Hair follicular keratinocyte (primary cell): ENCODE measurements at places on chromosomes 2 and 18. TPM values are rescaled to one million over a fixed set of nuclear protein-coding genes. Genes with fewer than 3 reads are reported as not detected.

TMEM169 gene
- under 0.01 and 0.08 TPM in 2 replicates for total RNA-seq

GALR1 gene
- total RNA-seq = not detected in 2 replicates

SCN2A gene
- 0.23 and 0.42 TPM in 2 replicates for total RNA-seq

UGT1A7 gene
- total RNA-seq = 0.16 and 0.27 TPM in 2 replicates

DOK6 gene
- total RNA-seq = not detected in 2 replicates
